ENCODE measurements at places on chromosomes 1 and 21.

DNA sequence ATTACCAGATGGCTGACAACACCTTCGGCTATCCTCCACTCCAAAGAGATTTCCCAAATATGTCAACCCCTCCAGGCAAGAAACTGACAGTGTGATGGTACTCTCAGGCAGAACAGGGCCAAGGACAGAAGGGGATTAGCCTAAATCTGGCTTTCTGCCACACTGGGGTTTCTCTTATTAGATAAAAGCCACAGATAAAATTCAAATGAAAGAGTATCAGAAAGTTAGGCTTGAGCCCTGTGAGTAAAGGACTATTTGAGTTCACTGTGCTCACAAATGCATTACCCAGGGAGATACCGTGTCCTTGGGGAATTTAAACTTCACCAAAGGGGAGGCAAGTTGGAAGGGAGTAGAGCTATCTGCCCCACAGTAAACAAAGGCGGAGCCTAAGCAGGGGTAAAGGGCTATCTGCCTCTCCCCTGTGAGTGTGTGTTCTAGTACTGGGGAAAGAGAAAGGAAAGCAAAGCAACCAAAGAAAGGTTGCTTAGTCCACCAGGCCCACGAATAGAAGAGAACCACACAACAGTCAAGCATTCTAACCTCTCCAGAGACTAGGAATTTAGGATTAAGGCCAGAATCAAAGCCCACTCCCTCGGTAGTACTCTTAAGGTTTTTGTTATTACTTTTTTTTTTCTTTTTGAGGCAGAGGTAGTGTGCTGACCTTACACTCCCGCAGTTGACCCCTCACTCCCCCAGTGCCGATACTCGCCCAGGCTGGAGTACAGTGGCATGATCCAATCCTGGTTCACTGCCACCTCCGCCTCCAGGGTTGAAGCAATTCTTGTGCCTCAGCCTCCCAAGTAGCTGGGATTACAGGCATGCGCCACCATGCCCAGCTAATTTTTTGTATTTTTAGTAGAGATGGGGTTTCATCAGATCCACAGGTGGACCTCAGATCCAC lies 12.7 kb downstream of the TPM3 start:
- DNase-seq = no peak

GRCh38 chr1:201988601-201989000 lies 6.2 kb downstream of the RNPEP start:
- DNase-seq = no peak

DNA sequence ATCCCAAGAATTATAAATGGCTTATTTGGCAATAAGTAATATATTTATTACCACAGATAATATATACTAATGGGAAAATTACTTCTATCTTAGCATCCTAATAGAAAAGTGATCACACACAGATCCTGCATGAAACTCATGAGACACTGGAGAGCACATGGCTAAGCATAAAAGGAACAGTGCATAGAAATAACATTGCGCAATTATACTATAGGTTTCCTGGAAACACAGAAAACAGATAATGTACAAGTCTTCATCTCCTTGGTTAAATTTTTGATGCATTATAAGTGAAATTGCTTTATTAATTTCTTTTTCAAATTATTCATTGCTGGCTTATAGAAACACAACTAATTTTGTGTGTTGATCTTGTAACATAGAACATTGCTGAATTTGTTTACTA lies 210.4 kb downstream of the USH2A start:
- no peak for DNase-seq

DNA sequence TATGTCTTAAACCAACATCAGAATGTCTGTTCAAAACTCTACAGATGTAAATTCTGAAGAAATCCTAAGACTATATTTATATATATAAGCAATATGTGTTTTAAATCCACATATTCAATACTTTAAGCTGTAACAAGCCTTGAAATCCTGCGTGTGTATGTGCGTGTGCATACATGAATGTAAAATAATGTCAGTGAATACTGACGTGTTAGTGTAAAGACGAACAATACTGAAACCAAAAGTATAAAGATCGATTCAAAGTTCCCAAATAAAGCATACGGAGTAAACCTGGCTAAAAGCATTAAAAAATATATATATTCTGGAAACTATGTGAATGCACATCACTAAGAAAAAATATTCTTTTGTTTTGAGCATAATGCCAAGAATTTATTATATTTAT lies 668.6 kb upstream of the NCAM2 start:
- no peak for DNase-seq

- DNase-seq = no peak
Measured at GRCh38 chr1:229108598-229109201, 162.2 kb upstream of the RAB4A start.

DNA sequence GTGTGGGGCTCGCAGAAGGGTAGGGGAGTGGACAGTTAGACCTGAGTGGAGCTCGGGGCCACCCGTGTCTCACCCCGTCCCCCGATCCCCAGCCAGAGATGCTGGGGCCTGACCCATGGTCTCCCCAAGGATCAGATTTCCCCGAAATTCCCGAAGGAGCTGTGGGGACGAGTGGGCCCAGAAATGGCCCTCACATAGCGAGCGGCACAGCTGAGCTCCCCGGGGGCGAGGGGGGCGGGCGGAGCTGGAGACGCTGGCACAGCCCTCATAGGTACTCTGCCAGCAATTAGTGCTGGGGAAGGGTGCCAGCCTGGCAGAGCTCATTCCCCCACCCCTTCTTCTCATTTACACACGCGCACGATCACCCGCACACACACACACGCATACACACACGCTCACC lies 9.2 kb downstream of the CASZ1 start:
- no peak for DNase-seq

- no peak for DNase-seq
Measured at GRCh38 chr1:229507502-229507901, 639 bp downstream of the NUP133 start.

- no peak for DNase-seq
Measured at GRCh38 chr21:38821959-38822682, 16.4 kb downstream of the ETS2 start.

DNA sequence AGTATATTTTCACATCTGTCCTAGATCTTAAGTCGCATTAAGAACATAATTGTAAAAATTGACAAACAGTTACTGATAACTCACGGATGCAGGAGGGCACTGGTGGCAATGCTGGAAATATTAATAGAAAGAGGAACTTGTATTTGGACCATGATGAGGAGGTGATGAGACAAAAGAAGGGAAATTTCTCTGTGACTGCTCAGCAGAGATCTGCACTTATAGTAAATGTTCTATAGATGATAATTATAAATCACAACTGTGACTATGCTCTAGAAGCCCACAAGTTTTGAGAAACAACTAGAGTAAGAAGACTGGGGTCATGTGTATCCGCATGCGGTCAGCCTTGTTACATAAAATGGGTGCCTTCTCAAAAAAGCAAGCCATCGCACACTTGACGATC lies 8.7 kb upstream of the DUSP12 start:
- no peak for DNase-seq

DNA sequence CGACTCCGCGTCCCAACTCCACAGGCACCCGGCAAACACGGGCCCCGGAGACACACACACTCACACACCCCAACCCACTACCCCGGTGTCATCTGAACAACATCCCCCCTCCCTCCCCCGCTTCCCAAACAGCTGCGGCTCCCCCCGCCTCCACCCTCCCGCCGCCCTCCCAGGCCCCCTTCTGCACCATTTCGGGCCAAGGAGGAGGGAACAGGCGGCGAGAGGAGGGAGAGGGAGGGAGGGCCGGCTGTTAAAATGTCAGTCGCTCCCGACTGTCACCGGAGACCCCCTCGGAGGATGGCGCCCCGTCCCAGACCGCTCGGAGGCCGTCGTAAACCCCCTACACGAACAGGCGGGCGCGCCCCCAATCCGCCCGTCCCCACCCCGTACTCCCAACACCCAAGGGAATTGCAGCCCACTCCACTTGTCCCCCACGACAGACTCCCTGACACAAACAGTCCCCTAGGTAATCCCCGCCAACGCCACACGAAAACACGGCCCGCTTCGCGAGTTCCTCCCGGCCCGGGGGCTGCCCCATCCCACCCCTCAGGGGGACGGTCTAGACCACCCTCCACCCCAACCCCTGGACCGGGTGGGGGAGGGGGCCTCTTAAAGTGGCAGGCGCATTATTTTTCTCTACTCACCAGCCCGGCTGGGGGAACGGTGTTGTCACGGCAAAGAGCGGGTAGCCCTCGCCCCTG lies 583 bp downstream of the MEF2D start:
- DNase-seq = peak; percentile 40

GRCh38 chr1:172136925-172137324 lies 283.6 kb upstream of the C1orf105 start:
- no peak for DNase-seq

DNA sequence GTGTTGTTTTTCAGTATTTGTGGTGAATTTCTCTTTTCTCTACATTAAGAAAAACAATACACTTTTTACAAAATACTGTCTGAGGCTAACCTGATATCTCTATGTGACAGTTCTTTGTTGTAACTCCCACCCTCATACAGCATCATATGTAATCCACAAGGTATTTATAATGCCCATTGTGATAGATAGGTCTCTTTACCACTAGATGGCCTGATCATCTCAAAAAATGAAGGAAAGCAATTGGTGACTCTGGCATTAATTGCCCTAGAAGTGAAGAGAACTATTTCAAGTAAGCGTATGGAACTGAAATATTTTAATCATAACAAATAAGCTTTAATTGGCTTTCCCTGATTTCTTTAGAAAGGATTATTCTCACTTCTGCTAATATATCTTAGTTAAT lies 36.2 kb upstream of the HFM1 start:
- DNase-seq = no peak

- DNase-seq = no peak
Measured at GRCh38 chr21:38770660-38771059, 35.1 kb upstream of the ETS2 start.

GRCh38 chr1:24986372-24986965 lies 56.4 kb upstream of the RUNX3 start:
- no peak for DNase-seq

DNA sequence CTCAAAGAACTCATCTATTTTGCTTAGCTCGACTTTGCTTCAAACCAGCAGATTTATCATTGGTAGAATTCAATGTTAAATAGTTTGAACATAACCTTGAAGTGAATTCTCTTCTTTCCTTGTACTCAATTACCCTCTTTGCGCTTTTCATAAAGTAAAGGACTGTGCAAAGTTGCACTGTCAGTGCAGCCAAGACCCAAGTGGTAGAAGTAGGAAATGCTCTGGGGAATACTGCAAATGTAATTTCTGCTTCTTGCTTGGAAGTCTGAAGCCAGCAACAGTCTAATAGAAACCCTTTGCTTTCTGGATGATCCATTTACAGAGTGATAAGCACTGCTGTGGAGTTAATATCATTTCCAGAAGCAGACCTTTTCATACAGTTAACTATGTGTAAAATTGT lies 936.7 kb upstream of the TMPRSS15 start:
- no peak for DNase-seq

DNA sequence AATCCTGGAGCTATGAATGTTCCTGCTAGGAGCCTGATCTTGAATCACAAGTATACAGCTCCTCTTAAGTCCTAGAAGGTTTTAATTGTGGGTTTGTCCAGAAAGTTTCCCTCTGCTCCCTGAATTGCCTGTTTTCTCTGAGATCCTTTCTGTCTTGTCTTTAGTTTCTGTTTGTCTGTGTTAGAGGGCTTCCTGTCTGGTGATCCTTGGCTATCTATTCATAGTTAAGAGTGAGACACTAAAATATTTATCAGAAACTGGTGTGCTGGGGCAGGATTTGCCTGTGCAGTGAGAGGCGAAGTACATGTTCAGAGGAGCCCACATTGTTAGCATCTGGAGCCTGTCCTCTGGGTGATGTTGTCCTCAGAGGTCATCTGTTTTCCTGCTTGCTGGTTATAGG lies 45.4 kb downstream of the ETS2 start:
- DNase-seq = no peak

GRCh38 chr1:229582011-229582694 lies 23.6 kb upstream of the ABCB10 start:
- DNase-seq = no peak

DNA sequence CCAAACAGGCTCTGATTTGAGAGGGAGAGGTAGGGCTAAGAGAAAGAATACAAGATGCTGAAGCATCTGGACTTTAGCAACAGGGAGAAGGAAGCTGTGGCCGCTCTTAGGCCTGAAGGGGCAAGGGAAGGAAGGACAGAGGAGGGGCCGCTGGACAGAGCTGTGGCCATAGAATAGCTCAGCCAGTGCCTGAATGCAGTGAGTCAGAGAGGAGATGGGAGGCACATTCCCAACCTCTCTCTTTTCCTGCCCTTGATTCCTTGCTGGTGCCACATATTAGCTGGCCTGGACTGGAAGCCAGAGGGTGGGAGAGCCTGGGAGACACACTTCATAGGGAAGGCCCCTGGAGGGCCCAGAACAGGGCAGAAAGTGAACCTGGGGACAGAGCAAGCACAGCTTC lies 83.4 kb upstream of the POU3F1 start:
- no peak for DNase-seq

DNA sequence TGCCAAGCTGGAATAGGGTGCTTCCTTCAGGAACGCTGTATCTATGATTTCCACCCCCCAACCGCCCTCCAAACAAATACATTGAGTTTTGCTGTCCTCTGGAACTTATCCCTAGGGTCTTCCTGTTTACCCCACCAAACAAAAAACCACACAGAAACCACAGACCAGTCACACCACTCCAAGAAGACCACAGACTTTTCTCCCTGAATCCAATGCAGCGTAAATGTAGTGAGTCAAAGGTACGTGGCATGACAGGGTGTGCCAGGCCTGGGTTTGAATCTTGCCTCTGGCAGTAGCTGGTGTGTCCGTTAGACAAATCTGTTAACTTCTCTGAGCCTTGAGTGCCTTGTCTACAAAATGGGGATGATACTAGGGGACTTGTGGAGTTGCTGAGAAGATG lies 27.8 kb downstream of the ASAP3 start:
- no peak for DNase-seq

DNA sequence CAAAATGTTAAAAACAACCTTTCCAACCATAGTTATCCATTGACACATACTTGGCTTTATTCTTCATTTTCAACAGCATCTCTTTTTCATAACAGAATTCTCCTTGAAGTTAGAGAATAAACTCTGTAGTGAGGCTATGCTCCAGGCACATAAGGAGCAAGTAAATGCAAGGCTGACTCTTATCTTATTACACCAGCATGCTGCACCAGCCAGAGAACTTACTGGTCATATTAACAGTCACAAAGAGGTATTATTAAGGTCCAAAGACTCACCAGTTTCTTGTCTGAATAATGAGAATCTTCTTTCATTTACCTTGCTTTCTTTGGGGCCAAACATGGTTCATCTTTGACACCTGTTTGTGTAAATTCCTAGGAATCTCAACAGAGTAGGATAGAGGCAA lies 71.3 kb upstream of the IVNS1ABP start:
- no peak for DNase-seq

- no peak for DNase-seq
Measured at GRCh38 chr1:102586022-102586421, 522.3 kb downstream of the COL11A1 start.

- DNase-seq = no peak
Measured at GRCh38 chr1:212957546-212957945, 7.2 kb downstream of the VASH2 start.

GRCh38 chr1:221761354-221762002 lies 19.6 kb upstream of the DUSP10 start:
- no peak for DNase-seq

DNA sequence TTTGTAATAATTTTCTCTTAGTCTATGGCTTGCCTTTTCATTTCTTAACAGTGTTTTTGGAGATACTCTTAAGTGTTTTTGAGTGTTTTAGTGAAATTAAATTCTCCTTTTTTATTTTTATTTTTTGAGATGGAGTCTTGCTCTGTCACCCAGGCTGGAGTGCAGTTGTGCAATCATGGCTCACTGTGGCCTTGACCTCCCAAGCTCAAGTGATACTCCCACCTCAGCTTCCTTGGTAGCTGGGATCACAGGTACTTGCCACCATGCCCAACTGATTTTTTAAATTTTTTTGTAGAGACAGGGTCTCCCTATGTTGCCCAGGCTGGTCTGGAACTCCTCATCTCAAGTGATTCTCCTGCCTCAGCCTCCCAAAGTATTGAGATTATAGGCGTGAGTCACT lies 240.3 kb downstream of the PLPP3 start:
- no peak for DNase-seq

Measured in T-helper 22 cell (primary cell).